NCI-H1930 (cell line): ENCODE measurements at places on chromosomes 4 and X.

DNA sequence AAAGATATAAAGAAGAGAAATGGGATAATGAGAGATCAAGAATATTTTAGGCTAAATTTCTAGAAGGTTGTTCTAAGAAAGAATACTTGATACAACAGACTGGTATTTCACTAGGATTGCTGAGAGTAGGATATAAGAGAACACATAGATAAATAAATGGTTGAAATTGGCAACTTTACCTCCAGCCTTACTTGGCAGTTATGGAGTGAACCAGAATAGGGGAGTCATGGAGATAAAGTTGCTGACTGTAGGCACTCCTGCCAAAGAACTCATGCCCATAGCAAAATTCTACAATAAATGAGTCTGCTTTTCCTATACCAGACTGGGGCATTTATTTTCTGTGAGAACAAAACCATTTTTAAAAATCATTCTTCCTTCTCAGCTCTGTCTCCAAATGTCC is 26.4 kb upstream of the MMRN1 start:
- DNase-seq = no peak

GRCh38 chr4:3791910-3792542 is 25.8 kb downstream of the ADRA2C start:
- no peak for DNase-seq

DNA sequence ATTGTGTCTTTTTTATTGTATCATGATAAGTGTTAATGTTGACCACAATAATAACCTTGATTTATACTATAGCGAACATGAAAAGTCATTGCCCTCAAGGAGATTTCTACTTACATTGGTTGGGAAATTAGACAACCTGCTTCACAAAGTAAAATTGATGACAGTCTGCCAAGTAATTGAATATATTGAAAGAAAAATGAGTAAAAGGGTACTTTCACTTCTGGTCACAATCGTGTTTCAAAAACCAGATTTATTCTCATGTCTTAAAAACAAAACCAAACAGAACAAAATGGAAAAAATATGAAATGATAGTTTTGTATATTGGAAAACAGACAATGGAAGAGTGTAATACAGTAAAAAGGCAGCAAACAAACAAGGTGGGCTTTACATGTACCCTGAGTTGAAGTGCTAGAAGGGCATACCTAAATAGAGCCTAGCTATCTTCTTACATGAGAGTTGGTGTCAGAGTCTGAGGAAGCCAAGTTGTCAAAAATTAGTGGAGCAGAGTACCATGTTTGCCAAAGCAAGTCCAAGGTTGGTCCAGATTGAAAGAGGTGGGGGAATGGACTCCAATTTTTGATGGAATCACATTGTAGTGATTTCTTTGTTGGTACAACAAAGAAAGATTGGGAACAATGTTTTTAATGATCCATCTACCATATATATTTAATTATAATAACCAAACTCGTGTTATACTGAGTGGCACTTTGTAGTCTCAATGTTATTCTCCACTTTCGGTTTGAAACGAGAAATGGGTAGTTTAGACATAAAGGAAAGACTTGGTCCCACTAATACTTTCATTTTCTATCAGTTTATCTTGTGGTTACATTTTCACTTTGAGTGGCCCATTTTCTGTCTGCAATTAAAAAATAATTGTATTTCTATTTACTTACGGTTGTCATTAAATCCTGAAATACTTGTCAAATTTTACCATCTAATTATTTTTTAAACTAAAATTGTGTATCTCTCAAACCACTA is 775.6 kb downstream of the STIM2 start:
- no peak for DNase-seq

GRCh38 chr4:31169846-31170245 is 449.7 kb downstream of the PCDH7 start:
- DNase-seq = no peak

GRCh38 chr4:138577145-138577544 is 335.0 kb upstream of the SLC7A11 start:
- DNase-seq = no peak

DNA sequence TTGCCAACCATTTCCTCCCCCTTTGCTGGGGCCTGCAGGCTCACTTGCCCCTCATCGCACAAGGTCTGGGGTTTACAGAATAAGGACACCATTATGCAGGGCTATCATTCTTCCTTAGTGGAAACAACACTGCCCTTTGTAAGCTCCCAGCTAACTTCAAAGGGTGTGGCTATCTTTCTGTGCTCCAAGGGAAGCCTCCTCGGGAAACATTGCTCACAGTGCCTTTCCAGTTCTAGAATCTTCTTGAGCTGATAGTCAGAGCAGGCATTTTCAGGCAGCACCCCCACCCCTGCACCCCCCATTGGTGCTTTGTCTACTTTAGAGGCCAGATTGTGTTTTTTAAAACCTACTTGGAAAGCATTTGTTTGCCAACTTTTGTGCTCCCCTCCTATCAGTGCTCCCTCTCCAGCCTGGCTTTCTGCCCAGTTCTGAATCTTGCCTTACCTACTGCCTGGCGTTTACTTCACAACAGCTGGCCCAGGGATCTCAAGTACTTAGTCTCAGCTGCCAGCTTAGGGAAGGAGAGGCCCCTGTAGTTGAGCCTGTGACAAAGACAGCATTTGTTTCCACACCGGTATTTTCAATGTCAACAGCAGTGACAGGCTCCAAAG is 53.5 kb downstream of the PLAC1 start:
- no peak for DNase-seq

GRCh38 chr4:83124111-83124780 is 9.7 kb upstream of the PLAC8 start:
- no peak for DNase-seq

GRCh38 chr4:184510401-184510800 is 36.1 kb upstream of the IRF2 start:
- no peak for DNase-seq

GRCh38 chrX:12153741-12154140 is 15.5 kb downstream of the FRMPD4 start:
- no peak for DNase-seq

DNA sequence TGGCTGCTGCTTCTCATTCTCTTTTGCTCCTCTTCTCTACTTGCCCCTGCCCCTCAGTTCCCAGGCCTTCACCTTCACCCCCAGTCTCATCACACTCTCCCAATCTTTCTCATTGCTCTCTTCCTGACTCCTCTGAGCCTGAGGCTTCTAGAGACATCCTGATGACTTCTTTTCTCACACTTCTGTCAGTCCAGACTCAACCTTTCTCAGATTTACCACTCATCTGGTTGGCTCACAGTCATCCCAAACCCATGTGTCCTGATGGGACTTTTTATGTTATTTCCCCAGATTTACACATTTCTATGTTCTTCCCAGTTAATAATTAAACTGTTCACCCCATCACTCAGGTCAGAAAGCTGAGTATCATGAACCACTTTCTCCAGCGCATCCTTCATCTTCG is 68.0 kb downstream of the TMA16 start:
- no peak for DNase-seq

DNA sequence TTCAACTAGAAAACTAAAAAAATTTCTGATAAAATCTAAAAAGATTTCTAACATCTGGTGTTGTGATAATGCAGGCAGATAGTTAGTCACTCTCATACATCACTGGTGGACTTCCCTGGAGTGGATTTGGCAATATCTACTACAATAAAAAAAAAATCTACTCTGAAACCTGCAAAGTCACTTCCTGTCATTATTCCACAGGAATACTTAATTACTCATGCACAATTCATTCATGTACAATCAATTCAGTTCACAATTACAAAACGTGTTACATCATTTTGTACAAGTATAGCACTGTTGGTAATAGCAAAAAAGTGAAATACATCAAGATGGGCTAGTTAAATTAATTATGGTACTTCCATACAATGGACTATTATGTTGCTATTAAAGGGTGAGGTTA is 16.5 kb upstream of the RHOH start:
- no peak for DNase-seq

DNA sequence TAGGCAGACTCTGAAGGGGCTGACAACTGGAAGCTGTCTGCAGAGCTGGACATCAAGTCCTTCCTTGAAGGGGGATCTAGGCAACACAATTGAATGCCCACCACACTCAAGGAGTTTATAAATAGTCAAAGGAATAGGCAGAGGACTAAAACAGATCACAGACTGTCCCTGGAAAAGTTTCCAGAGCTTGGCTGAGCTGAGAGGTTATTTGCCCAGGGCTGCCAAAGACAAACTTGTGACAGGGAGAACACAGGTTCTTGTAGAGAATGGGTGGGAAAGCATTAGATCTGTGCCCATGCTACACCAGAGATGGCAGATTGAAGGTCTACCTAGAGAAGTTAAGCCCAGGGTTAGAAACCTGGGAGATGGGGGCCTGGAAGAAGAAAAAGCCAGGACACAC is 344.6 kb downstream of the MID1IP1 start:
- no peak for DNase-seq

DNA sequence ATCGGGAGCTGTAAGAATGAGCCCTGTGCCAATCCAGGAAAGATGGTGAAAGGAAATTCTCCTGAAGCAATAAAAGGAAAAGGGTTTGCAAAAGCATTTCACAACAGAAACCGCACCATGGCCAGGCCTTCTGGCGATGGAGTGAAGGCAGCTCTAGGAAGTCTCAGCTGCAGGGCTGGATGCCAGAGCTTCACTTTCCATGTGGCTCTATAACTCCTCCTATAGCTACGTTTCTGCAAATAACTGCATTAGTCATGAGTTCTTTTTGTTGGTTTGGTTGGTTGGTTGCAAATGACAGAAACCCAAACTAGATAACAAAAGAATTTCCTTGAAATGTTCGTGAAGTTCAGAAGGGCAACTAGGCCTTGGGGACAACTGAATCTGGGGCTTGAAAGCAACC is 84.6 kb downstream of the RELL1 start:
- DNase-seq = no peak

DNA sequence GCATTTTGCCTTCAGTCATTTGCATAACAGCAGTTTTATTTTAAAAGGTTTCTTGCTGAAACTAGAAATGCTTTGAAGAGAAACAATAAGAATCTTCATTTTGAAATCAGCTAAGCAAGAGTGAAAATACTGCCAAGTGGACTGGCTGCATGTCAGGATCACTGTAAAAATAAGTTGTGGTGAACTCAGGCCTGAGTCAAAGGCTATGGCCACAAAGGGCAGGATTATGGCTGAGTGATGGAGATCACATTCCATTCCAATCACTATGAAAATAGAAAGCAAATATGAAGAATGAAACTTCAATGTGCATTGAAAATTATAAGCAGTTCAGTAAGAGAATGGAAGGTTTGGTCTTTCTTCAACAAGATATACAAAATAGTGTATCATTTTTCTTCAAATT is 224.5 kb downstream of the PCDH18 start:
- no peak for DNase-seq

DNA sequence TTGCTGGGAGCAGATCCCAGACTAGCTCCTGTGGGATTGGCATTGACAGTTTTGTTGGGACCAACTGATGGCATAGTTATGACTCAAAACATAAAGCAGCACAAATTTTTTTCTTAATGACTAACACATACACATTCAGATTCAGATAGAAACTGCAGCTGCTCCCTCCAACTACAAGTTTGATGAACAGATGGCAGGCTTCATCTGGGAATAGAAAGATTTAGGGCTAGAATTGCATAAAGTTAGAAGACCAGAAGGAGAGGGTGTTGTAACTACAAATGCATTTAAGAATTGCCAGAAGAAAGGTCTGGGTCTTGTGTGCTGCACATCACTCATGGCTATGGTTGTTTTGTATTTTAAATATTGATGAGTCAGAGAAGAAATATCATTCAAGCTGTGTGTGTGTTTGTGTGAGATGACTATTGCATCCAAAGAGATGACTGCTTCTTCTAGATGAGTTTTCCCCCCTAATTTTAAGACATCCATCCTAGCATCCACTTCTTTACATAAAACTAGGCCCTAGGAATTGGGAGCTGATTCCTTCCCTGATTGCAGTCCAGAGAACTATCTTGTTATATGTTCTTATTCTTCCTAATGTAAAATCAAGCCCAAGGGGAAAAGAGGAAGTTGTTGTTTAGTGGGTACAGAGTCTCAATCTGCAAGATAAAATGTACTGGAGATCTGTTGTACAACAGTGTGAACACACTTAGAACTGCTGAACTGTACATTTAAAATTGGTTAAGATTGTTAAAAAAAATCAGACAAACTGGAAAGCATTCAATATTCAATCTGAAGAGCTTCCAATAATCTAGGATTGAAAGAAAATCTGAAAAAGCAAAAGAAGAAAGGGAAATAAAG is 175.1 kb downstream of the PARM1 start:
- no peak for DNase-seq

DNA sequence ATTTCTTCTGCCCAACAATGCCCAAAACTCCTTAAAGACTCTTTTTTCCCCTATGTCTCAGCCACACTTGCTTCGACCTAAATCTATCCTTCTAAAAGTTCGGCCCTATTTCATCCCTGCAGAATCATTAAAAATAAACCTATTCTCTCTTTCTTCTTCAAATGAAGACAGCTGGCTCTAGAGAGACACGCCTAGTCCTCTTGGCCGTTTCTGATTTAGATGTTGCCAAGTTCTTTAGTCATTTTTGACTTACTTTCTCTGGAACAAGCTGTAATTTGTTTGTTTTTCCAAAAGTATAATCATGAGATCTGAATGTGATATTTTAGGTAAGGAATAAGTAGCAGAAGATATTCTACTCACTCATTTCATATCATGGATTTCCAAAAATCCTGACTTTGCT is 211.6 kb downstream of the CENPC start:
- no peak for DNase-seq

- no peak for DNase-seq
Observed at GRCh38 chr4:153239409-153239808, 35.2 kb downstream of the TRIM2 start.

DNA sequence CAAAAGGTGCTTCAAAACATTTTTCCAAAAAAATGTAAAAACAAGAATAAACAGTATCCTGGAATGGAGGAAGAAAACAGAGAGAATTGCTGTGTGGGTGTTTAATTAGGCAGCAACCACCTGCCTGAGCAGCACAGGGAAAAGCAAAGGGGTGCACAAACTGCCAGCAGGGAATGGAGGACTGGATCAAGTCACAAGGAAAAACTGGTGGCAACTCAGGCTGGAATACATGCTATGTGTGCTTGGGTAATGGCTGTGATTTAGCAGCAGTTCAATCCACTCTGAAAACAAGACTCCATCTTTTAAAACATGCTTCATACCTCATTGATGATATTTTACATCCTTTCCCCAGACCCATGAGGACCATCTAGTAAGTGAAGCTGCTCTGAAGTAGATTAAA is 179.5 kb downstream of the HS6ST2 start:
- no peak for DNase-seq

GRCh38 chr4:3656416-3657356 is 109.5 kb upstream of the ADRA2C start:
- DNase-seq = no peak

- DNase-seq = no peak
Observed at GRCh38 chr4:148170408-148171365, 271.5 kb downstream of the NR3C2 start.

DNA sequence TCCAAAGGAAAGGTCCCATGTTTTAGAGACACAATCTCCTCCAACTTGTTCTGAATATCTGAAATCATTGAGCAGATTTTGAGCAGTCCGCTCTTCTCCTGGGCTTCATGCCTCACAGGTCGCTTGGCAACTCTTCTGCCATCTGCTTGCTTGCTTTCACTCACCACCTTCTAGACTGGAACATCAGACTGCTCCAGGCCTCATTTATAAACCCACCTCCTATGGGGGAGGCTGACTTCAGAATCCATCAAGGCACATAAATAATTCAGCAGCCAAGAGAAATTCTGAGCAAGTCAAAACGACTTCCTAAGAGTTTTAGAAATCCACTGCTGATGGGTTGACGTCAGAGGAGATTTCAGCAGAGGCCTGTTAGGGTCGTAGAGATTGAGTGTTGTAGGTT is 64.1 kb downstream of the FAM184B start:
- no peak for DNase-seq
